ENCODE measurements at places on chromosomes 4 and X.

DNA sequence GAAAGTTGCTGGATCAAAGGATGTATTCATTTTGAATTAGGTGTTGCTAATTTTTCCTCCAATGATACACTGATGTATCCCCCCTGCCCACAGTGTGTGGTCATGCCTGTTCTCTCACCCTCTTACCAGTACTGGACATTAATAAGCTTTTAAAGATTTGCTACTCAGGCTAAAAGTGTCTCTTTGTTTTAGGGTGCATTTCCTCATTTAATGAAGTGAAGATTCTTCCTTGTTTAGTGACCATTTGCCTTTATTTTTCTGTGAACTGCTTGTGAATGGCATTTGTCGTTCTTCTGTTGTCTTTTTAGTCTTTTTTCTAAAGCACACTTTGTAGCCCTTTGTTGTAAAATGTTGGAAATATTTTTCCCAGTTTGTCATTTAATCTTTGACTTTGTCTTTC lies 5.0 kb downstream of the MSMO1 start:
- DNase-seq = no peak

DNA sequence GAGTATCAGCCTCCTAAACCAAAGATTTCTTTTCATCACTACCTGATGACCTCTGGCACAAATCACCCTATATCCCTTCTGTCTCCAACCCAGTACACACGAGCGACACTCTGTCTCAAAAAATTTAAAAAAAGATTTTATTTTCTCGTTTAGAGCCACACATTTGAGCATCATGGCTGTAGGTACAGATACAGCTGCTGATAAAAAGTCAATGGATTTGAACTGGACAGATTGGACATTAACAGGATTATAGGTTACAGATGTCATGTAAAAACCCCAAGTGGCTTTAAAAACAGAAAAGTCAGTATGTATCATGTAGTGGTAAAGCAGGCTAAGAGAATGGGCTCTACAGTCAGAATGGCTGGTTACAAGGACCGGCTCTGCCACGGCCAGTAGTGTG lies 171.1 kb downstream of the SCFD2 start:
- DNase-seq = no peak

GRCh38 chrX:150587585-150588503 lies 19.4 kb downstream of the MTM1 start:
- DNase-seq = no peak

DNA sequence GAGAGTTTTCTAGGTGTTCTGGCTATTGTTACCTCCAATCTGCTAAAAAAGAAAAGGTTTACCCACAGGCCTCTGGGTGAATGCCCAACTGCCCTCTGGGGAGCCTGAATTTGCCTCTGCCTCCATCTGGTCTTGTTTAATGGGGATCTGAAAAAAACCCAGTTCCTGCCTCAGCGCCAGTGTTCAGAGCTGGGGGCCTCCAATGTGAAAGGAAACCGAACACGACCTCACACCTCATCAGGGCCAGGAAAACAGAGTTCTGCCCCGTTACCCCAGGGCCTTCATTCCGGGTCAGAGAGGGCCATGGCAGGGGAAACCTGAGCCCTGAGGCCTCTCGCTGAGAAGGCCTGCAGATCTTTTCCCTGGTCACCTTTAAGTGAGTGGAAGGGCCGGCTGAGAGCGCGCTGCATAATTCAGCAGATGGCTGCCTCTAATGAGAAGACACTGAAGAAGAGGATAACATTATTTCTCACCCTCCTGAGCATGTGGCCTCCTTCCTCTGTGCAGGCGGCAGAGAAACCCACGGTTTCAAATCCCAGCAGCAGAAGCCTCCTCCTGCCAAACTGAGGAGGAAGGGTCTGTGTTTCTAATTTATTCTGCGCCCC lies 6.8 kb downstream of the SEPTIN6 start:
- DNase-seq = no peak

GRCh38 chr4:156815717-156816359 lies 155.8 kb downstream of the PDGFC start:
- DNase-seq = no peak

- no peak for DNase-seq
Measured at GRCh38 chr4:23332313-23332712, 557.5 kb downstream of the PPARGC1A start.

- DNase-seq = no peak
Measured at GRCh38 chrX:8748855-8749254, 16.9 kb upstream of the ANOS1 start.

DNA sequence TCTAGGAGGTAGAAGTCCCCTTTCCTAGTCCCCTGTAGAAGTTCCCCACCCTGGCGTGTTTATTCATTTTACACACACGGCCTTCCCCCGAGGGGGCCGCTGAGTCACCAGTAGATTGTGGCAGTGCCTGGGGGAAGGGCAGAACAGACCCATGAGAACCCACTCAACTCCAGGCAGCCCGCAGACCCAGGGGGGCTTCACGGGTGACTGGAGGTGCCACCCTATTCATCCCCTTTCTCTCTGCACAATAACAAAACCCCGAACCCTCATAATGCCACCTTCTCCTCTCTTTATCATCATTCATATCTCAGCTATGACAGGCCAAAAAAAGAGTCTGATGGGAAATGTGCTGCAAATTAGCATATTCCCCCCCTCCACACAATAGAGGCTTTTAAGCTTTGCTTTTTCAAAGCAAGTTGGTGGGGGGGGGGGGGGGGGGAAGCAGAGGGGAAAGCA lies 20.4 kb upstream of the GPM6B start:
- DNase-seq = no peak

- DNase-seq = no peak
Measured at GRCh38 chr4:93529692-93530372, 298.7 kb upstream of the ATOH1 start.

DNA sequence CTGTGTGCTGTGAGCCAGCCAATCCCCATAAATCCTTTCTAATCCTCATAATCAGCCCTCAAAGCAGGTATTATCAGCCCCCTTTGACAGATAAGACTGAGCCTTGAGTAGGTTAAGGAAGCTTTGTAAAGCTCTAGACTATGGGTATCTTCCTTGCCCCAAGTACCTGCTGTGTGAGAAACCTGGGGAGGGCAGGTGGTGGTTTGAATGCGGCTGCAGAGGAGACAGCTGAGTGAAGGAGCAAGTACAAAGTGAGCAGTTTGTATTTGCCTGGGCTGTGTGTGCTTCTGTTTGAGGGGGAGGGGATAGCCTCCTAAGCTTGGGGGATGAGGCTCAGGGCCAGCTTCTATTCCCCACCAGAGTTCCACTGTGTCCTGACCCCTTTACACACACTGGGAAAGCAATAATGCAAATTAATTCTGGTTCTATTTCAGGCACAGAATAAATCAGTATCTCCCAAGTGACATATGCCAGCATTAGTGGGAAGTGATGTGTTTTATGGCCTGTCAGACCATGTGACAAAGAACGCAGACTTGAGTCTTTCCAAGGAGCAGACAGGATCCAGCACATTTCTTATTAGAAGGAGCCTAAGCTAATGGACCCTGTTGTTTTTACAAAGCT lies 63.5 kb downstream of the EVC start:
- DNase-seq = no peak

DNA sequence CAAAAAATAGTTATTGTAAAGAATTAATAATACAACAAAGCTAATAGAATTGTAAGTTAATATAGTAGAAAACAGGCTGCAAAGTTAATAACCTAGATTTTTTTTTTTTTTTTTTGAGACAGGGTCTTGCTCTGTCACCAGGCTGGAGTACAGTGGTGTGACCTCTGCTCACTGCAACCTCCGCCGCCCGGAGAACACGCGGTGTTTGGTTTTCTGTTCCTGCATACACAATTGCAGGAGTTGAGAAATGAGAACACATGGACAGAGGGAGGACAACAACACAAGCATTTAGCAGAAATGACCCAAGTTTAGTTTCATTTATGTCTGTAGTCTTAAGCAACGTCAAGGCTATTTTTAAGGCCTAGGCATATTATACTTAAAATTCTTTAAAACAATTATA lies 145.9 kb upstream of the PCDH10 start:
- no peak for DNase-seq

- DNase-seq = no peak
Measured at GRCh38 chr4:136784326-136784725, 748.0 kb downstream of the PCDH18 start.

GRCh38 chr4:69518102-69518501 lies 22.4 kb upstream of the UGT2B4 start:
- DNase-seq = no peak
